Activated CD8-positive, alpha-beta T cell treated with anti-CD3 and anti-CD28 coated beads for 36 hours (primary cell): ENCODE measurements at places on chromosomes 7 and 10. TPM values are rescaled to one million over a fixed set of nuclear protein-coding genes. Genes with fewer than 3 reads are reported as not detected.

DNA sequence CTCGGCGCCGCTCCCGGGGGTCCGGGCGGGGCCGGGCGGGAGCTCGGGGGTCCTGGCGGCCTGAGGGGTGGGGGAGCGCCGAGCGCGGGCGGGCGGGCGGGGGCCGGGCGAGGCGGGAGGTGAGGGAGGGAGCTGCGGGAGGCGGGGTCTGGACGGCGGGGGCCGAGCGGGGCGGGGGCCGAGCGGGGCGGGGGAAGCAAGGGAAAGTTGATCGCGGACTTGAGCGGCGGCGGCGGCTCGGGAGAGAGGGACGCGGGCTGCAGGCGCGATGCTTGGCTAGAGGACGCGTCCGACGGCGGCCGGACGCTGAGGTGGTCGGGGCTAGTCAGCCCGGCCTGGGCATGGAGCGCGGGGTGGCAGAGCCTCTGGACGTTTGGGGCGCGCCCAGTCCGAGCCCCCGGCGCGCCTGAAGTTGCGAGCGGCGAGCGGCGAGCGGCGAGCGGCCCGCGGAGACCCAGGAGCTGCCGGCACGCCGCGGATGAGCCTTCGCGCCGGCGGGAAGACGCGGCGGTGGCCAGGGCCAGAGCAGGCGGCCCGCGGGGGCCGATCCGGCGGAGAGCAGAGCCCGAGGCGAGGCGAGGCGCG, at the start of gene CDH23:
TSS of gene CDH23 (plus strand) at position 210 of the 585 bp plus-strand sequence. CDS start 42,912 bp downstream, outside the sequence.
- DNase-seq, result no peak

- no peak for DNase-seq
These were observed 75.6 kb downstream of the CTBP2 start for GRCh38 chr10:125084614-125085257.

DNA sequence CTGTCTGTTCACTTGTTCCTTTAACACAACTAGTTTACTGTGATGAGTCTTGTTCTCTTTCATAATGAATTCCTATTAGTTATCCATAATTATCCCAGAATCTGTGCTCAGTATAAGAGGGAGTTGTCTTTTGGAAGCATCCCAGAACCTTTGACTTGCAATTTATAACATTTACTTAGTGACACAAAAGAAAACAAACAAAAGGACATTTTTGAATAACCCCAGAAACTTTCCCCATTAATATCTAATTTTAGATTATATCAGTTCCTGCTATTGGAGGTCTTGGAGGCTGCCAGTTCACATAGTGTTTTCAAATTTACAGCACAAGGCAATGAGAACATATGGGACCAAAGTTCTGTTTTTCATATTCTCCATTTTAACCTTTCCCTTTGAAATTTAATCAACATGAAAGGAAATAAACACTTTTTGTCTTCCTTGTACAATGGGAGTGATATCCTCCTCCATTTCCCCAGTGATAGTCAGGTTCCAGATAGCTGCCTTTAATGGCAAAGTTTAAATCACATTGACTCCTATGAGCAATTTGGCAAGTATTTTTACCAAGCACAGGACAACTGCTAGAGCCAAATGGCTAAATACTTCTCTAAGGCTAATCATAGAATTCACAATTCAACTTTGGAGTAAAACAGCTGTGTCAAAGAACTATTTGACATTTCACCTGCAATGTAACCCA, 37.1 kb upstream of the GNAT3 start:
- no peak for DNase-seq

GRCh38 chr7:17611611-17612010, 313.2 kb downstream of the AHR start:
- no peak for DNase-seq

- DNase-seq, result no peak
These were observed 5.2 kb downstream of the KAT6B start for GRCh38 chr10:74831518-74832120.

GRCh38 chr10:30387646-30388243, 38.7 kb upstream of the MTPAP start:
- no peak for DNase-seq

DNA sequence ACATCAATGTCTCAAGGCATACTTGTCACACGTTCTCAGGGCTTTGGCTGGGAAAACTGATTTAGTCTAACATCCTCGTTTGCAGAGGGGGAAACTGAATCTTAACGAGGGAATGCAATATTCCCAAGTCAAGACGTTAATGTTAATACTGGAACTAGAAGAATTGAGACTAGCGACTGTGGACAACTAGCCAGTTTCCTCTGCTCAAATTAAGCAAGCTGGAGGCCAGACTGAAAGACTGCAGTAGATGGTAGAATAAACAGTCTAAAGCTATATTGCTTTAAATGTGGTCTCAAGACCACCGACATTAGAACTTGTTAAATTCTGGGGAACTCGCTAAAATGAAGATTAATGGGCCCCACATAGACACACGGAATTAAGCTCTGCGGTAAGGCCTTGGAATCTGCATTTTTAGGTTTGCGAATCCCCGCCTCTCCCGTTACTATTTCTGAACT, 639 bp upstream of the TFAM start:
- no peak for DNase-seq

DNA sequence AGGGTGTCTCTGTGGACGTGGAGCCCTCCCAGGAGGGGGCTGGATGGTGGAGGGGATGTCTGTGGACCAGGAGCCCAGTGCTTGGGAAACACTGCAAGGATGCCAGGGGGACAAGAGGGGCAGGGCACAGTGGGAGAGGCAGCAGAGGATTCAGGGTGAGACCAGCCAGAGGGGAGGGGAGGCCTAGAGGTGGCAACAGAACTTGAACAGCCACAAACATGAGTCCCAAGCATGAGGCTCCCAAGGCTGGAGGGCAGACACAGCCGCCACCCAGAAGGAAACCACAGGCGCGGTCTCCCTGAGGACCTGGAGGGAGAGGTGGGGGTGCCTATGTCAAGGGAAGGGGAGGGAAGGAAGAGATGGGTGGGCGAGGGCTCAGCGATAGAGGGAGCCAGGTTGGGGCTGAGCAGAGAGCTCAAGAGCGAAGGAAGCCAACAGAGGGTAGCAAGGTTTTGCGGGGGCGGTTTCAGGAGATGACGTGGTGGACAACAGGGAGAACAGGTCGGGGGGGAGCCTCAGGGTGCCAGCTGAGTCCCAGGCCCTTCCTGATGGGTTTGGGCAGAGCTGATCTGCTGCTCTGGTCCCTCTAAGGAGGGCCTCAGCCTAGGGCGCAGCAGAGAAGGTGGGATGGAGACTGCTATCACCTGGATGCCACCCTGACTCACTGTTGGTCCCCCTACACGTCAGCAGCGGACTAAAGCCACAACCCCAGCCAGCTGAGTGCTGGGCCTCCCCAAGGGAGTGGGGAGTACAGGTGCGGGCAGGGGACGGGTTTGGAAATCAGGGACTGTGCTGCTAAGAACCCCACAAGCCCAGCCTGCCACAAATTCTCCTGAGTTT, 6.7 kb upstream of the PILRA start:
- peak; percentile 80 for DNase-seq

DNA sequence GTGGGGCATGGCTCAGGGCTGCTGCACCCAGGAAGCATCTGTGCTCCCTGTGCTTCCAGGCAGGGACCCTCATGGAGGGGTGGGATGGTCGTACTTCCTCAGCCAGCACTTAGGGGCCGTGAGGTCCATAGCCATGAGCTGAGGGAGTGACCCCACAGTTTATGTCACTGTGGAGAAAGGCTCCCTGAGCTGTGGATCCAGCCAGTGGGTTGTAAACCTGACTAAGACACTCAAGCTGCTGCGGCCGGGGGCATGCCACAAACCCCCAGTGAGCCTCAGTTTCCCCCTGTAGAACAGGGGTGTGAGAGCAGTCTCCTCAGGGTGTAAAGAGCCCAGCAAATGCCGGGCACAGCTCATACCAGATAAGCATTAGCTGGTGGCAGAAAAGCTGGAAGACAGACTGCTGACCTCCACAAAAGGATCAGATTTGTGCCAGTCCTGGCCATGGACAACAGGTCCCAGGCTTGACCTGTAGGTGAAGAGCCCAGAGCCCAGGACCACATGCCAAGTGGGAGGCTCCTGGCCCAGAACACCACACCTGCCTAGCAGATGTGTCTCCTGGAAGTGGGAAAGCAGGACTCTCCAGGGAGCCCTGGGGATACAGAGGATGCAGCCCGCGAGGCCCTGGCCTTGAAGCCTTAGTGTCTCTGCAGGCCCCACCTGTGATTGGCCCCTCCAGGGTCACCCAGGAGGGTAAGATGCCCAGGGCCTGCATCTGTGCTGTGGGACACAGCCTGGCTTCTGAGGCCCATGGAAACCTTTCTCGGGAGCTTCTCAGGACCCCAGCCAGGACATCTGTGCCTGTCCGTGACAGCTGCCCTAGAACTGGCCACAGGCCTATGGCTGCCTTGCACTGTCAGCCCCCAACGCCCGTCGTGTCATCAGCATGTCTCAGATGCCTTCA, 78.1 kb upstream of the RET start:
- DNase-seq, result no peak

- no peak for DNase-seq
These were observed 39.5 kb downstream of the WNT2 start for GRCh38 chr7:117283371-117283770.

GRCh38 chr10:77844713-77845445, 81.7 kb downstream of the DLG5 start:
- DNase-seq, result no peak

- DNase-seq, result no peak
These were observed 65.3 kb downstream of the VTI1A start for GRCh38 chr10:112512294-112512693.

GRCh38 chr10:24439935-24440334, 231.0 kb downstream of the KIAA1217 start:
- DNase-seq, result no peak

- peak; percentile 44 for DNase-seq
These were observed 28.3 kb downstream of the WDR86 start for GRCh38 chr7:151381348-151382078.

DNA sequence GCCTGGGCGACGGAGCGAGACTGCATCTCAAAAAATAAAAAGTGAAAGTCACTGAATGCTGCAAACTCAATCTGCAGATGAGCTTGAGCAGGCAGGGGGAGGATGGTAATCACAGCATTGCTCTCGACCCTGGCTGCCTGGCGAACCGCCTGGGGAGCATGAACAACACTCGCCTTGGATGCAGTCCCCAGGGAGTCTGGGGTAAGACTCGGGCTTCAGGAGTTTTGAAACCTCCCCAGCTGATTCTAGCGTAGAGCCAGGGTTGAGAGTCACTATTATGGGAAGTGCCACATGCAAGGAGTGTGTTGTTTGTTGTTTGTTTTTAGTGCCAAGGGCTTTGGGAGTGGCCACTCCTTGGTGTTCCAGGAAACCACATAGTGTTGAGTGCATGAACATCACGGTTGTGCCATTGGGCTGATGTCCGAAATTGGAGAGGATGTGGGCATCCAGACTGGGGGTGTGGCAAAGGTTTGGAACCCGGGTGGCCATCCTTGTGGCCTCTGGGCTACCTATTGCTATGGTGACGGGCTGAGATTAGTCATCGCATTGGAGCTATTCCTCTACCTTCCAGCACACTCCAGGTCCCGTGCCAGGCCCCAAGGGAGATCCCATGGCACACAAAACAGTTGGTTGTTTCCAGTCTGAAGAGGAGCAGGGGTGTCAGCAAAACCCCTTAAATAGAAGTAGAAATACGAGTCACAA, 92.6 kb downstream of the RGS10 start:
- no peak for DNase-seq

DNA sequence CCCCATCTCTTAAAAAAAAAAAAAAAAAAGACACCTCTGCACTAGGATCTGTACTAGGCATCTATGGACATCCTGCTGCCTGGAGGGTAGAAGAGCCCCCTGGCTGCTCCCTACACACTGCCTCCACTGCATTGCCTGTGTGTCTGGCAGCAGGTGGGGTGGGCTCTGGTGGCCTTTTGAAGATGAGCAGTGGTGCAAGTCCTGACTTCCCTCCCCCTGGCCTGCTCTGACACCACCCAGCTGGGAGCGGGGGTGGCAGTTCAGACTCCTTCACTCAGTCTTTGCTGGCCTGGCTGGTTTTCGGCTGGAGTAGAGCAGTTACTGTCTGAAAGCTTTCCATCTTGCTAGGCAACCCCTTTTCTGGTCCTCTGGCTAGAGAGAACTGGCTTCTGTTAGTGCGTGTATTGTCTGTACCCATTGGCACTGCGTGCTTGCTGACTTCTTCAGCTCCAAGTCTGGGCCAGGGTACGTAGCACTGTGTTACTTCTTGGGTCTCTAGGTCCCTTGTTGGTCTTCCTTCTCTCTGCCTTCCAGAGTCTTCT, 17.6 kb downstream of the C10orf62 start:
- DNase-seq, result no peak

DNA sequence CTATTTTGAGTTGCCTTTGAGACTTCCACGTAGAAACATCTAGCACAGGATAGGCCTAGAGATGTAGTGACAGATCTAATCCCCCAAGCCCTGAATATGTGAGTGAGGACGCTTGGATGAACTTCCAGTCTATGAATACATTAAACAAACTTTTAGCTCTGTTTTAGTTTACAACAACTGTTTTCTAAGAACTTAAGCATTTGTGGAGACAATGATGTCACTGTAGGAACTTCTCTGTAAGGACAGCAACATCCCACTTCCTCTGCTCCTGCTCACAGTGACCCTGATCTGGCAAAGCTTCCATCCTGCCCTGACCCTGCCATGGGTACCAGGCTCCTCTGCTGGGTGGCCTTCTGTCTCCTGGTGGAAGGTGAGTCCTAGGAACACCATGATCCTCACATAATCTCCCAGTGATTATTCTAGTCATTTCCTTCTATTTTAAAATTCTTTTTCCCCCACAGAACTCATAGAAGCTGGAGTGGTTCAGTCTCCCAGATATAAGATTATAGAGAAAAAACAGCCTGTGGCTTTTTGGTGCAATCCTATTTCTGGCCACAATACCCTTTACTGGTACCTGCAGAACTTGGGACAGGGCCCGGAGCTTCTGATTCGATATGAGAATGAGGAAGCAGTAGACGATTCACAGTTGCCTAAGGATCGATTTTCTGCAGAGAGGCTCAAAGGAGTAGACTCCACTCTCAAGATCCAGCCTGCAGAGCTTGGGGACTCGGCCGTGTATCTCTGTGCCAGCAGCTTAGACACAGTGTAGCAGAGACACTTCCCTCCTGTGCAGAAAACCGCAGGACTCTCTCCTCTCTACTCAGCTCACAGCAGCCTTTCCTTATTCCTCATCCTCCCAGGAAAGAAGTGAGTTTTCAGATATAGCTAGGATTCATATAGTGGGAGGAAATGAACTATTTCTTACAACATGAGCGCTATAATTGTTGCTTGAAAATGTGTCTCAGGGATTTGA, 194.4 kb upstream of the PRSS1 start:
- DNase-seq, result no peak

Gene CCL24
- total RNA-seq, result not detected

Gene SYT15B
- total RNA-seq, result 0.16 TPM

Gene TAS2R41
- total RNA-seq, result not detected

Gene GDF2
- not detected for total RNA-seq

Gene RET
- total RNA-seq, result 0.47 TPM

Gene TACC2
- not detected for total RNA-seq

Gene VWDE
- 1.7 TPM for total RNA-seq

Gene GPR37
- total RNA-seq, result not detected

Gene PARP12
- 29.9 TPM for total RNA-seq

Gene ARHGAP19
- total RNA-seq, result 53.2 TPM

Gene CPEB3
- 1.8 TPM for total RNA-seq

Gene KNDC1
- not detected for total RNA-seq

Gene TECPR1
- 25.6 TPM for total RNA-seq
